Suprapubic skin (tissue), 4 donors: ENCODE measurements at places on chromosomes 2 and 18. TPM values are rescaled to one million over a fixed set of nuclear protein-coding genes. Genes with fewer than 3 reads are reported as not detected.
A peak's percentile ranks its signal among the peaks of the same experiment; 100 is the strongest.

Gene ARHGAP15
- 1.2 TPM for total RNA-seq

GRCh38 chr2:189631849-189632248 lies 29.4 kb upstream of the ASNSD1 start:
- H3K27me3 ChIP-seq = no peaks in the 10 kb centered on the region
- H3K27ac ChIP-seq = no peak overlapping the region
- no peak for DNase-seq

GRCh38 chr2:222319586-222320435 lies 21.0 kb upstream of the PAX3 start:
- peaks cover 22% of the 10 kb centered on the region for H3K4me1 ChIP-seq
- H3K27me3 ChIP-seq = peaks cover 71% of the 10 kb centered on the region
- H3K4me3 ChIP-seq = peak overlapping the region; percentile 55
- no peaks in the 10 kb centered on the region for H3K36me3 ChIP-seq

Gene CABYR
- total RNA-seq = 3.6 TPM

Gene TRIM43B
- not detected for total RNA-seq

Gene CFC1
- total RNA-seq = not detected

GRCh38 chr18:32612651-32613050 lies 142.0 kb upstream of the GAREM1 start:
- H3K27ac ChIP-seq = no peak overlapping the region
- no peaks in the 10 kb centered on the region for H3K4me1 ChIP-seq
- no peaks in the 10 kb centered on the region for H3K27me3 ChIP-seq
- DNase-seq = no peak

Gene NEUROD1
- total RNA-seq = not detected

Gene RUFY4
- total RNA-seq = not detected
